Cortex of kidney (tissue), 1 donor: ENCODE measurements at places on chromosomes 12 and 14.

GRCh38 chr12:119486599-119487154, 106.9 kb upstream of the TMEM233 start:
- no peak for DNase-seq

DNA sequence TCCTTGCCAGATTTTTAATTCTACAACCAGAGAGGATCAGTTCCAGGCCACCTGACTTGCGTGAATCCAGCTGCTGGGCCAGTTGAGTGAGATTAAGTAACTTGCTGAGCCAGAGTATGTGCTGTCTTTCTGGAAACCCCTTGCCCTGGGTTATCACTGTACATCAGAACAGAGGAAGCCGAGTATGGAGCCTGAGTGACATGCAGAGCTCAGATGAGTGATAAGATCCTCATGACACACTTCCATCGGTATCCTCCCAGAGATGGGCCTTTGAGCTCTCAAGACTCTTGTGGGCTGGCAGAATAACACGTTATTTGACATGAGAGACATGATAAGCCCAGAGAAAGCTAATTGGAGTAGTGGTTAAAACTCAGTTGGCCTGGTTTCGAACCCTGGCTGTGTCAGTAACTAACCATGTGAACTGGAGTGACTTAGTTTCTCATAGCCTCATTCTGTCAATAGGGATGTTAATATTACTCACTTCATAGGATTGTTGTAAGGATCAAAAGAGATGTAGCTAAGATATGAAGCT, 388.1 kb downstream of the ZFP36L1 start:
- no peak for DNase-seq

DNA sequence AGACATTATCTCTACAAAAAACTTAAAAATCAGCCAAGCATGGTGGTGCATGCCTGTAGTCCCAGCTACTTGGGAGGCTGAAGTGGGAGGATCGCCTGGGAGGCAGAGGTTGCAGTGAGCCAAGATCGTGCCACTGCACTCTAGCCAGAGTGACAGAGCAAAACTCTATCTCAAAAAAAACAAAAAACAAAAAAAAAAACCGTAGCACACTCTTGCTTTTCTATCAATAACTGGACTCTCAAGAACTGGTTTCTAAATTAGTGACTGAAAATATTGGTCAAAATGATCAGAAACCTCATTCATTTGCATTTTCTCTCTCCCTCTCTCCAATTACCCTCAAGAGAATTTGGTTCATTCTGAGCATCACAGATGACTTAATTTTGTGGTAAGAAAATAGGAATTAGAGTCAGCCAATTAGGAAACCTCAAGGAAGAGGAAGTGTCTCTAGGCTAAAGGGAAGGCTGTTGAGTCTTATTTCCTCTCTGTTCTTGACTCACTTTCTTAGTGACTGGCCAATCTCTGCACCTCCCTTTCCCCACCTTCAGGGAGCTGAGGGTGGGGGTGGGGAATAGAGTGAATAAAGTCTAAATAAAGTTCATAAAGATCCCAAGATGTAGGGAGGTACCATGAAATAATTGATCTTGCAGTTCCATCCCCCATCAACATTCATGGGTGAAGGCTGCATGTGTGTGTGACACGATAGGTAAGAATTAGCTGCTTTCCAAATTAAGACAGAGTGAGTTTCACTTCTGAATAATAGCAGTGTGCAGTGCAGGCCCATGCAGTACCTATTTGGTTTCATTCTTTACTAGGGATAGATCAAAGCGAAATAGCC, 6.8 kb upstream of the PSMA6 start:
- DNase-seq: no peak

GRCh38 chr12:91388573-91388972, 206.0 kb upstream of the DCN start:
- no peak for DNase-seq

DNA sequence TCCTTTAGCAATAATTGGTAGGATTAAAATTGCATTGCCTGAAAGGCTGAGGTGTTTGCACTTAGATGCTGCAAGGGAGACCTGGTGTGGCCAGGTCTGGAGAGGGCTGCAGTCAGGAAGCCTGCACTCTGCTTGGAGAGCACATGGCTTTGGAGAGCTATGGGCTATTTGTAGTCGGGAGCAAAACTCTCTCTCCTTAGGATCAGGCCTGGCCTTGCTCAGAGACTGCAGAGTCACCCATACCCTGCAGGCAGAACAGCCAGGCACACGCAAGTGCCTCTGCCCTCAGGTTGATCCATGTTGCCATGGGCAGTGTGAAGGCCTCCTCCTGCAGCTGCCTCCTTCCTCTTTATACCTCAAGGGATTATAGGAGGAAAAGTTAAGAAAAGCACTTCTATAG, 26.8 kb downstream of the CKB start:
- DNase-seq: no peak

DNA sequence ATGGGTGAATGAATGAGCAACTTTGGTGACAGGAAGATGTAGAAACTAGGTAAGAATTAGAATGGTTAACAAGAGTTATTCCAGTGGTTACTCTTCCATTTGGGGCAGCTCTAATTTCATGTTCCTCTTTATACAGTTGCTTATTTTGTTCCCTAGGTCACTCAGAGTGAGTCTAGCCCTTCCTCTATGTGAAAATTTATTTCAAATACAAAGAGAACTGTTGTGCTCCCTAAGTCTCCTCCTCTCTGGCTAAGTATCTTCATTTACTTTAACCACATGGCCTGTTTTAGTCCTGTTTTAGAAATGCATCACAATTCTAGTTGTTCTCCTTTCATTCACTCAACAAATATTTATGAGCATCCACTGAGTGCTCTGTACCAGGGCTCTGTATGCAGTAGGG, 51.1 kb upstream of the HIF1A start:
- DNase-seq: no peak

GRCh38 chr12:67592228-67593011, 56.1 kb upstream of the DYRK2 start:
- DNase-seq: no peak

GRCh38 chr14:89479802-89480201, 62.8 kb upstream of the FOXN3 start:
- DNase-seq: no peak

DNA sequence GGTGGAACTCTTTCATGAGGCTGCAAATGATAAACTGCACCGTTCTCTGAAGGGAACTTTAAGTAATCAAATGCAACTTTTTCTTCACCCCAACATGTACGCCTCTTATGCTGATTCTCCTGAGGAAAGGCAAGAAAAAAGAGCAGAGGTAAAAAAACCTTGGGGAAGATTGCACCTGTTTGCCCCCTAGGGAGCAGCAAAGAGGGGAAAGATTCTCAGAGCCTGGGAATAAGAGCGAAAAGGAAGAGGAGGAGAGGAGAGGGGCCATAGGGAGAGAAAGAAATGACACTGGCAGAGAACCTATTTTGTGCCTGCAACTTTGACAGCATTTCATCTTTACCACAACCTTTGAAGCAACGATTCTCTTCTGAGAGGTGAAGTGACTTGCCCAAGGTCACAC, 254.6 kb downstream of the KSR2 start:
- no peak for DNase-seq

GRCh38 chr14:62031504-62031903, 269.3 kb downstream of the SNAPC1 start:
- DNase-seq: no peak

GRCh38 chr12:80939231-80939950, 1.7 kb upstream of the LIN7A start:
- no peak for DNase-seq

GRCh38 chr14:64995291-64995690, 8.6 kb downstream of the FNTB start:
- no peak for DNase-seq
